Muscle of back (tissue), 13 donors: ENCODE measurements at places on chromosomes 5 and 9.

DNA sequence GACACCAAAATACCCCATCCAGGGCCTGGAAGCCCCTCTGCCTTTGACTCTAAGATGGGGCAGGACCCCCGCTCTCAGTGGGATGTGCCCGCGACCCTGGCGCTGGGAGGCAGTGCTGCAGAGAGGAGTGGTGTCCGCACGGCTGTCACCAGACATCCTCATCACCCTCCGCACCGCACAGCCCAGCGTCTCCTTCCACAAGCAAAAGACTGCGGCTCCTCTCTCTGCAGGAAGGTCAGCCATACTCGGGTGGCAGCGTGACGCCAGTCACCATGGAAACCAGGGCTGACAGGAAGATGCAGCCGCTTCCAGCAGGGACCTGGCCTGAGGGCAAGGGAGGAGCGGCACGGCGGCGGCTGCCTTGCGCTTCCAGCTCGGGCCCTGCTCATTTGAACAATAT lies 17.1 kb upstream of the SLC6A3 start:
- DNase-seq: no peak

DNA sequence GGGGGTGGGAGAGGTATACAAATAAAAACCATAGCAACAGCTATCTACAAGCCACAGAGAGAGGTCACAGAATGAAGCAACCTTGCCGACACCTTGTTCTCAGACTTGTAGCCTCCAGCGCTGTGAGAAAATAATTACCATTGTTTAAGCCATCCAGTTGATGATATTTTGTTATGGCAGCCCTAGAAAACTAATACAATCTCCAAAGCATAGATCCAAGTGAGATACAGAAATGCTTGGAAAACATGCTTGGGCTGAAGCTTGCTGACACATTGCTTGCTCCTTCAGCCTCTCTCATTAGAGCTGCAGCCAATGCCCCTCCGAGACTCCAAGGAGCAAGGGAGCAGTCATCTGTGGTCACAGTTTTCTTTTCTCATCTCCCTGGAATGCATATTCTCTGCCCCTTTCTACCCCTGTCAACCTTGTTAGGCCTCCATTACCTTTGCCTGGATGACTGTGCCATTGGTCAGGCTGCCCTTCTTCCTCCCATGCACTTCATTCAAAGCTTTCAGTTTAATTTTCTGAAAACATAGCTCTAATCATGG lies 401.4 kb upstream of the KLF4 start:
- no peak for DNase-seq

DNA sequence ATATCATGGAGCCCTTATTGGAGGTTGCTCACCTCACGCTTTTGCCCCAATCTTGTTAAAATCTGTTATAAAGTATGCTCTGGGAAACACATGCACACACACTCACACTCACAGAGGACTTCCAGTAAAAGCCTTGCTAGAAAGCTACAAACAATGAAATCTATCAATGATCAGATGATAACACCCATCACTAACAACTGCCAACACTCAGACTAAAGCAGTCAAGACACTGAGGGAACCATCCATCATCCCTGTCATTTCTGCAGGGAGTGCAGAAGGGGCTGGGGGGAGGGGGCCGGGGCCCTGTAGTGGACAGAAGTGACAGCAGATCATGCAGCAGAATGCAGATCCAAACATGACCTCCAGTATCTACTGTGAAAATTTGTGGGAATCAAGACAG lies 179.1 kb downstream of the AOPEP start:
- DNase-seq: no peak

DNA sequence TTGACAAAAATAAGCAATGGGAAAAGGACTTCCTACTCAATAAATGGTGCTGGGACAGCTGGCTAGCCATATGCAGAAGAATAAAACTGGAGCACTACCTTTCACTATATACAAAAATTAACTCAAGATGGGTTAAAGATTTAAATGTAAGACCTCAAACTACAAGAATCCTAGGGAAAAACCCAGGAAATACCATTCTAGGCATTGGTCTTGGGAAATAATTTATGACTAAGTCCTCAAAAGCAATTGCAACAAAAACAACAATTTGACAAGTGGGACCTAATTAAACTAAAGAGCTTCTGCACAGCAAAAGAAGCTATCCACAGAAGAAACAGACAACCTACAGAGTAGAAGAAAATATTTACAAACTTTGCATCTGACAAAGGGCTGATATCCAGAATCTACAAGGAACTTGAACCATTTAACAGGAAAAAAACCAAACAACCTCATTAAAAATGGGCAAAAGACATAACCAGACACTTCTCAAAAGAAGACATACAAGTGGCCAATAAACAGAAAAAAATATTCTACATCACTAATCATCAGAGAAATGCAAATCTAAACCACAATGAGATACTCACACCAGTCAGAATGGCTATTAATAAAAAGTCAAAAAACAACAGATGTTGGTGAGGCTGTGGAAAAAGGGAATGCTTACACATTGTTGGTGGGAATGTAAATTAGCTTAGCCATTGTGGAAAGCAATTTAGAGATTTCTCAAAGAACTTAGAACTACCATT lies 75.2 kb upstream of the CPEB4 start:
- no peak for DNase-seq

DNA sequence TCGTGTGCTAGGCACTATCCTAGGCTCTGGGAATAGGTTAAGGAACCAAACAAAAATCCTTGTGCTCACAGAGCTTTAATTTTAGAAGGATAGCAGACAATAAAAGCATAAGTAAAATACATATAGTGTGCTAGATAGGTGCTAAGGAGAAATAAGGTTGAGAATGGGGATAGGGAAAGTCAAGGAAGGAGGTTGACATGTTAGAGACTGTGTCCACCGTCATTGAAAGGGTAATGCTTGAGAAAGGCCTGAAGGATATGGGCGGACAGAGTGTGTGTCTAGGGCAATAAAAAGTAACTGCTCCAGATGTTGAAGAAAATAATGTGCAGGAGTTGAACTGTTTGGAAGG lies 482 bp upstream of the TDRD7 start:
- DNase-seq: no peak

GRCh38 chr5:44365345-44365744 lies 23.9 kb downstream of the FGF10 start:
- no peak for DNase-seq

DNA sequence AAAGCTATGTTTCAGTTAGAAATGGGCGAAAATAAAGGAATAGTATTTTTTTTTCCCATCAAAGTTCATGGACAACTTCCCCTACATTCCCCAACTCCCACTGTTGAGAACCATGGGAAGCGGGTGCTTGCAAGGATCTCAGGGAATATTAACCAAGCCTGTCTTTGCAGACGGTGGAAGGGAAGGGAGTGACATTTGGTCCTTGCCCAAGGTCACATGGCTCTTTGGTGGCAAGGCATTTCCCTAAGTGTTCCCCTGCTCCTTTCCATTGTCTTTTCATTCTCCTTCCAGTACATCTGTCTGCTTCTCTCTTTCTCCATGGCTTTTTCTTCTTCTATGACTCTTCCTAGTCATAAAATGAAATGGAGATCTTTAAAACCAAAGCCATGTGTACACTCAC lies 19.0 kb downstream of the C9orf57 start:
- DNase-seq: no peak

GRCh38 chr5:93570294-93571113 lies 10.5 kb downstream of the NR2F1-AS1 start:
- no peak for DNase-seq

GRCh38 chr5:149584121-149584520 lies 2.8 kb downstream of the ARHGEF37 start:
- no peak for DNase-seq

DNA sequence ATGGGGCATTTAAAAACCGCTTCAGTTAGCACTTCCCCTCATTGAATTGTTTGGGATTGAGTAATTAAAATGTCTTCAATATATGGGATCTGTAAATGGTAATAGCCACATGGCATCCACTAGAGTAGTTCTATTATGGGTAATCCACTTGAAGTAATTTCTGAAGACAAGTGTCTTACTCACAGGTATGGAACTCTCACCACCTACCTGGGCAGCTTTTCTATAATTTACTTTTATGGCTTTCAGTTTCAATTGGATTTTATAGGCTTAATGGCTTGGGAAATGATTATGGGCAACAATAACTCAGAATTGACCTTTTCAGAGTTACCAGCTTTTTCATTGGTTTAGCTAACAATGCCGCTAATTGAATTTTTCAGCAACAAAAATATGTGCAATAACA lies 597.9 kb downstream of the PTPRD start:
- no peak for DNase-seq

GRCh38 chr5:57429513-57430120 lies 53.0 kb downstream of the ACTBL2 start:
- DNase-seq: peak; percentile 56

DNA sequence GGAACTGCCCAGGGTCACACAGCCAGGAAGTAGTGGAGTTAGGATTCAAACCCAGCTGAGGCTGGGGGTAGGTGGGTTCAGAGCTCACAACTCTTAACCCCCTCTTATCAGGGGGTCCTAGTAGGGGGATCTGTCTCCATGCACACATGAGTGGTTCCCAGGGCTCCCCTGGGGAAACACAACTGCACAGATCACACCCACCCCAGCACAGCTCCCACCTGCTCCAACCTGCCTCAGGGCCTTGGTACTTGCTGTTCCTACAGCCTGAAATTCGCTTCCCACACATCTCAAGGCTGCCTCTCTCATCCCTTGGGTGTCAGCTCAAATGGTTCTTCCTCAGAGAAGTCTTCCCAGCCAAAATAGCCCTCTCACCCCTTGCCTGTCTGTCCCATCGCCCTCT lies 4.8 kb downstream of the SNCB start:
- DNase-seq: no peak

DNA sequence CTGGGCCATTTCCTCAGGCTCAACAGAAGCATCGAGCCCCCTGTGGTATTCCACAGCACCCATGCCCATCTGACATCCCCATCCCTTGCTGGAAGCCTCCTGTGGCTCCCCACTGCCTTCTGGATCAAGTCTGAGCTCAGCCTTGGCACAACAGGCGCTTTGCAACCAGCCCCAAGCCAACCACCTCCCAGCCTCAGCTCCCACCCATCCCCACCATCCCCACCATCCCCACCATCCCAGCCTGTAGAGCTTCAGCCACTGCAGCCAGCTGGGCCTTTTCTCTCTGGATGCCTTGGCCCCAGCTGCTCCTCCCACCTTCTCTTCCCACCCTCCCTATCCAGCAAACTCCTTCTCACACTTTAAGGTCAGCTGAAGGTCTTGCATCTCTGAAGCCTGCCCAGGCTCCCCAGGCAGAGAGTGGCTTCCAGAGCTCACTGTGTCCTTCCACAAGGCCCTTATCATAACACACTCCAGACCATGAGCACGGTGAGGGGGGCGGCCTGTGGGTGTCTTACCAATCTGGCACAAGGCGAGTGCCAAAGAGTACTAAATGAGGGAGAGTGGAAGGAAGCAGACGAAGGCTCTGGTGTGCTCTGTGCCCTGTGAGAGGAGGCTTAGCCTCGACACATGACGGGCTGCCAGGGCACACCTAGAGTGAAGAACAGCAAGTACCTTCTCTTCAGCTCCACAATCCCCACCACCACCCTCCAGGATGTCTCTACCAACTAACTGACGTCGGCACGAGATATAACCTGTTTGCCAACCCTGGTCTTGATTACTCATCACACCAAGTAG lies 6.5 kb downstream of the HIGD2A start:
- no peak for DNase-seq

DNA sequence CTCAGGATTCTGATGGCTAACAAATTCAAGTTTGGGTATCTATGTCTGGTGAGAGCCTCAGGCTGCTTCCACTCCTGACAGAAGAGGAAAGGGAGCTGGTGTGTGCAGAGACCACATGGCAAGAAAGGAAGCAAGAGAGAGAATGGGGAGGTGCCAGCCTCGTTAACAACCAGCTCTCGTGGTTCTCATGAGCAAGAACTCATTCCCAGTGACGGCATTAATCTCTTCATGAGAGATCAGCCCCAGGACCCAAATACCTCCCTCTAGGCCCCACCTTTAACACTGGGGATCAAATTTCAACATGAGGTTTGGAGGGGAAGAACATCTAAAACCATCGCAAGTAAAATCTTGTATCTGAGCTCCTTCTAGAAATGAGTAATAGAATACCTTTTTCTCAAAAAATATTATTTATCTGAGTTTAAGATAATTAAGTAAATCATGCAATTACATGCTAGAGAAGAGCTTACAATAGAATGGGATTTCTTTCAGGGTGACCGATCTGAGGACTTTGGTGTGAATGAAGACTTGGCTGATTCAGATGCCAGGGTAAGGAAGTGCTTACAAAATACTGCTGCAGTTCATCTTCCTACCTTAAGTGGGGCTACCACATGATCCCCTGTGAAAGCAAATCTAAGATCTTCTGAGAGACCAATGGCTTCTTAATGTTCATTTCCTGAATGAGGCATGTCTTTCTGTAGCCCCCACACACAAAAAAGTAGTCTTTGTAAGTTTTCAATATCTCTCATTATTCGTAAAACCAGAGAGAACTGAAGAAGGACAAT lies 11.5 kb downstream of the ANXA1 start:
- no peak for DNase-seq

GRCh38 chr9:12889402-12890106 lies 114.7 kb downstream of the LURAP1L start:
- DNase-seq: no peak

DNA sequence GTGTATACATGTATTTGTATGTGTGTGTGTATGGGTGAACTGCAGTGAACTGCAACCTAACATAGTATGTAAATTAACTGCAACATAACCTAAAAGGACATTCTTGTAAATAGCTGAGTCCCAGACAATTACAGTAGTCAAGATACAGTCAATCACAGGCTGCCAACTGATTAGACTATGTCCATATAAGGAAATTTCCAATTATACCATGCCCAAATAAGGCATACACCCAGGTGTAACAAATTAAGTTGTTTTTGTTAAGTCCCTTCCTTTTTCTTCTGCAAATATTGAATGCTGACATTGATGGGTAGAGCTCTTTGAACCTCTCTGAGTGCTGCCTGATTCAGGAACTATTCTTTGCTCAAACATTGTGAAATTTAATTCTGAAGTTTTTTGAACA lies 594.6 kb upstream of the FAM174A start:
- no peak for DNase-seq

GRCh38 chr5:73263001-73263710 lies 90.2 kb downstream of the TMEM174 start:
- no peak for DNase-seq

- no peak for DNase-seq
These were observed 42.5 kb downstream of the GOLPH3 start for GRCh38 chr5:32131604-32132003.

- DNase-seq: peak; percentile 33
These were observed 55.9 kb downstream of the SECISBP2 start for GRCh38 chr9:89374176-89374575.

DNA sequence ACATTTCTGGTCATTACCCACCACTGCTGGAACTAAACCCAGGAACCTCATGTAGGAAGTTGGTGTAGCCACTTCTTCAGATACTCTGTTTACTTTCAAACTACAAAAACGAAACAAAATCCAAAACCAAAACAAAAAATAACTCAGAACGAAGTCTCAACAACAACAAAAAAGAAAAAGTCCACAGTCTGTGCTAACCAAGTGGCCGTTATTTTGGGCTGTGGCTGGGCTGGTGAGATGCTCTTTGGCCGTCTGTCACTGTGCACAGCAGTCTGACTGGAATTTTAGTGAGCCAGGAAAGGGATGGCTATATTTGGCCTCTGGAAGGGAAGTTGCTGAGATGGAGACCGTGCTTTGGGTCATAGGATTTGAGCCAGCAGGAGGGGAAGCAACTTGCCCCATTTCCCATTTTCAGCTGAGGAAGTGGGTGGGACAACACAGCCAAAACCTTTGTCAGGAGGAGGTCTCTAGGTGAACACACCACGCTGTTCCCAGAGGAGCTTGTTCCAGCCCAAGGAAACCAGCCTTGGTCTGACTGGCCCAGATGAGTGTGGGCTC lies 334.1 kb downstream of the ZSWIM6 start:
- no peak for DNase-seq

- no peak for DNase-seq
These were observed 13.4 kb upstream of the ACSL6 start for GRCh38 chr5:132024789-132025402.
